Activated naive CD8-positive, alpha-beta T cell treated with anti-CD3 and anti-CD28 coated beads, Interleukin-2, amount 50 U/mL, for 24 hours (primary cell): ENCODE measurements at places on chromosomes 6 and 20.

DNA sequence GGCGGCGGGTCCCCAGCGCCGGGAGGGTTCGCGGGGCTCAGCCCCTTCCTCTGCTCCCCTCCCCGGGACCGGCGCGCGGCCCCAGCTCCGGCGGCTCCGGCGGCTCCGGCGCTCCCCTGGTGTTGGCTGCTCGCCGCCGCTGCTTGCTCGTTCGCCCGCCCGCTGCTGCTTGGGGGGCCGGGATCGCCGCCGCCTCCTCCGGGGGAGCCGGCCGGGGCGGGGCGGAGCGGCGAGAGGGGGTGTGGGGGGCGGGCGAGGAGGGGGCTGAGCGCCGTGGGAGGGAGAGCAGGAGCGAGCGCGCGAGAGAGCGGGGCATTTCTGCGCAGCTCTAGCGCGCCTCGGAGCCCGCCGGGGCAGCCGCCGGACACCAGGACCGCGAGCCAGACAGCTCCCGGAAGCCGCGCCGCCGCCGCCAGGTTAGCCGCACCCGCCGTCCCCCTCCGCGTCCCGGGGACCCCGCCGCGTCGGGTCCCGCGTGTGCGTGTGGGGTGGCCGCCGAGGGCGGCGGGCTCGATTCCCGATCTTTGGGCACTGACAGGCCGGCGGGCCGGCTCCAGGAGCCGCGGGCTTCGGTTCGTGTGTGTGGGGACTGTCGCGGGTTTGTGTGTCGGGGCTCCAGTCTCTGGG, 62.0 kb upstream of the EPB41L1 start:
- peak; percentile 13 for DNase-seq
- H3K4me3 ChIP-seq = peak overlapping the region; percentile 83
- no peaks in the 10 kb centered on the region for H3K36me3 ChIP-seq
- peaks cover 47% of the 10 kb centered on the region for H3K27me3 ChIP-seq
- peaks cover 16% of the 10 kb centered on the region for H3K4me1 ChIP-seq

- H3K4me1 ChIP-seq = peaks cover 22% of the 10 kb centered on the region
- H3K4me3 ChIP-seq = no peak overlapping the region
These were observed 11.6 kb upstream of the CALHM6 start for GRCh38 chr6:116449565-116449964.

DNA sequence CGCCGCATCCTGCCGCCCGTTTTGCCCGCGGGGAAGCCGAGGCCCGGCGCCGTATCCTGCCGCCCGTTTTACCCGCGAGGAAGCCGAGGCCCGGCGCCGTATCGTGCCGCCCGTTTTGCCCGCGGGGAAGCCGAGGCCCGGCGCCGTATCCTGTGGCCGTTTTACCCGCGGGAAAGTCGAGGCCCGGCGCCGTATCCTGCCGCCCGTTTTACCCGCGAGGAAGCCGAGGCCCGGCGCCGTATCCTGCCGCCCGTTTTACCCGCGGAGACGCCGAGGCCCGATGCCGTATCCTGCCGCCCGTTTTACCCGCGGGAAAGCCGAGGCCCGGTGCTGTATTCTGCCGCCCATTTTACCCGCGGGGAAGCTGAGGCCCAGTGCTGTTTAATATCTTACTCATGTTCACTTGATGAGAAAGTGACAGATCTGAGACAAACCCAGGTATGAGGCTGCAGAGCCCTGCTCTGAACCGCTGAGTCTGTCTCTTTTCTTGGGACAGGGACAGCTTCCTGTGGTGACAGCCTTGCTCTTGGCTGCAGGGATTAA, 129.4 kb downstream of the CDH26 start:
- no peaks in the 10 kb centered on the region for H3K4me1 ChIP-seq
- peaks cover 10% of the 10 kb centered on the region for H3K27me3 ChIP-seq
- no peaks in the 10 kb centered on the region for H3K36me3 ChIP-seq
- no peak overlapping the region for H3K4me3 ChIP-seq

- H3K4me3 ChIP-seq = no peak overlapping the region
- H3K4me1 ChIP-seq = peaks cover 4% of the 10 kb centered on the region
- no peak overlapping the region for H3K27ac ChIP-seq
- no peaks in the 10 kb centered on the region for H3K27me3 ChIP-seq
- no peak for DNase-seq
These were observed 361.2 kb downstream of the UTRN start for GRCh38 chr6:144646093-144647056.

DNA sequence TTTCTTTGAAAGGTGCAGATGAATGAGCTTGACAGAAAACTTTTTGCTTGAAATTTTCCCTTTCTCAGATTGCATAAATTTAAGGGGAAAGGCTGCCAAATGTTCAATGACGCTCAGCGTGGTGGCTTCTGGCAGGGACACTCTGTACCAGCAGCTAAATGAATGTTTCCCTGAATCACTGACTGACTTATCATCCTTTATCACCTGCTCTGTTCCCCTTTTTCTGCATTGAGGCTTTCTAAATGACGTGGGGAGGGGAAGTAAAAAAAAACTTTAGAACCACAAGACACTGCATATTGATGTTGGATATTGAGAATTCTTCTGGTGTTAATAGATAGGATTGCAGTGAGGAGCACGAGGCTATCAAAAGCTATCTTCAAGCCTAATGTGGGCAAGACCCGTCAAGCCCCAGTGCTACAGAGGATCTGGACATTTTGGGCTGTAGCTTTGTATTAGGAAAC, 46.9 kb upstream of the ENPP5 start:
- no peak overlapping the region for H3K4me3 ChIP-seq
- peak overlapping the region; percentile 52 for H3K27ac ChIP-seq
- peaks cover 5% of the 10 kb centered on the region for H3K27me3 ChIP-seq
- peak; percentile 18 for DNase-seq
- H3K36me3 ChIP-seq = no peaks in the 10 kb centered on the region
